BJ (cell line): ENCODE measurements at places on chromosomes 5 and 9. TPM values are rescaled to one million over a fixed set of nuclear protein-coding genes. Genes with fewer than 3 reads are reported as not detected.
A peak's percentile ranks its signal among the peaks of the same experiment; 100 is the strongest.

- DNase-seq = no peak
Measured at GRCh38 chr5:127814588-127814973, 111.4 kb downstream of the CCDC192 start.

- DNase-seq = no peak
Measured at GRCh38 chr9:133334161-133334560, 1.8 kb downstream of the SURF6 start.

DNA sequence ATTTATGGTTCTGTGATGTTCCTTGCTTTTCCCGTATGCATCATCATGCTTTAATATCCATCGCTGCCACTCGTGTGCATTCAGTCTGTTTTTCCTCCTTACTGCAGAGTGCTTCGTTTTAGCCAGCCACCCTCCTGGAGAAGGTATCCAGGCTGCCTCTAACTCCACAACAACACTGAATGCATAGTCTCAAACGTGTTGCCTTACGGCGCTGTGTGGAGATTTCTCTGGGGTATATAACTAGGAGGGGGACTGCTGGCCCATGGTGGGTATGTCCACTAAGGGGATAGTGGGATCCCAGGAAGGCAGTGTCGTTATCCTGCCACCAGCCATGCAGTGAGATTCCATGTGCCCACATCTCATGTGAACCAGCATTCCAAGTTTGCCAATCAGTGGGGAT lies 16.4 kb downstream of the BTNL9 start:
- DNase-seq = no peak

DNA sequence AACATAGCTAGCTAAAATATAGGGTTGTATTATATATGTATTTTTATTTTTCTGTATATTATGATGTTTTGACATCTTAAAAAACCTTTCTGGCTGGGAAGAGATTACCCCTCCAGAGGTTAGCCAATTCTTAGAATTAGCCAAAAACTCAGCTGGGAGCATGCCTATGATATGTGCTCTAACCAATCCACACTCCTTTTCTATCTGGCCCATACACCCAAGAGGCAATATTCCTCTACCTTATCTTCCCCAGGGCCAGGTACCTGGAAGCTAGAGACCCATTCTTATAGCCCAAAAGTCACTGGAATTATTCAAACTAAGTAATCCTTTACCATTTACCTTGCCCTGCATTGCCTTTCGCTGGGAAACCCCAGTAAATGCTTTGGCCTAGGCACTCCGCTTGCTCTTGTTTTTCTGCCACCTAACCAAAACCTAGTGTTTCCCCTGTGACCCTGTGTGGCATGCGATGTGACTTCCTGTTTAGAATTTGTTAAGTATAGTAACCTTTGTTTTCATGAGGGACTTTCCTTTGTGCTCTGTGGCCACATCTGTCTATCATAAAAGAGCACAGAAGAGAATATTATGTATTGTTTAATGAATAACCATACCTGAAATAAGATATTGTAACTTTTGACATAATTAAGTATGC lies 37.4 kb downstream of the CSNK1G3 start:
- DNase-seq = no peak

- DNase-seq = no peak
Measured at GRCh38 chr5:138336952-138337684, 948 bp upstream of the FAM53C start.

- DNase-seq = no peak
Measured at GRCh38 chr9:133117271-133118178, 3.5 kb downstream of the RALGDS start.

GRCh38 chr9:77811832-77812231 lies 163.7 kb upstream of the GNA14 start:
- no peak for DNase-seq

DNA sequence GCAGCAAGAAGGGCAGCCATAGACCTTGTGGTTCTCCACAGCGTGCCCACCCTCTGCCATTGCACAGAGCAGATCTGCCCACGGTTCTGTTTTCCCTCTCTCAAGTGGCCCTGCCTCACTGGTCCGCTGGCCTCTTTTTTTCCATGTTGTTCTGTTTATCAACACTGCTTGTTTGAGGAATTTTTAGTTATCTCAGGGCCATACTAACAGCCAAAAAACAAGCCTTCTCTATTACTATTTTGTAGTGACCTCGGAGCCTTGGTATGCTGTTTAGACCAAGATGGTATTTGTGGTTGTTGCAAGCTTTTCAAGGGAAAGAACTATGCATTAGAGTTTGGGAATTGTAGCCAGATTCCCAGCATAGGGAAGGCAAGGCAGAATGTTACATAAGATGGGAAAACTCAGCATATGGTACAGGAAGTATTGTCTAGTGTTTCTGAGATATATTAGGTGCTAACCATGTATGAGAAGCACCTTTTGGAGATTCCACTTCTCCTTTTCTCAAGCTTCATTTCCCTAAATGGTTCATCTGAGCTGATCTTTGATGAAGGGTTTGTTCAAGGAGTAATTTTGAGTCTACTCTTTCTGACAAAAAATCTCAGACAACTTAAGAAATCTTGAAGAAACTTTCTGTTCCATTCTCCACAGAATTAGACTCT lies 54.3 kb downstream of the NUP214 start:
- peak; percentile 93 for DNase-seq

DNA sequence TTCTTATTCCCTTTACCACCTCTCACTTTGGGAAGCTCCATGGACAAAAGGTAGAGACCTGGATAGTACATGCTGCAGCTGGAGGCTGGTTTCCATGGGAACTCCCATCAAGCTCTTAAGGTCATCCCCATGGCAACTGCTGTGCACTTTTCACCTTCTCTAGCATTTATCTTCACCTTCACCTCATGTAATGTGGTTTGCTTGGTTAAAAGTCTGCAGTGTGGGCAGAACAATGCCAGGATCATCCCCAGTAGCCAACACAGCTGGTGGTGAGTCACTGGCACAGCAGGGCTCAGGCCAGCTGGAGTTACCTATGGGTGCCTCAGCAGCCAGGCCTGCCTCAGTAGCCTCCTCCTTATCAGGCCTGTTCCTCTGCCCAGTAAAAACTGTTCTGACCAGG lies 210.5 kb downstream of the GRIA1 start:
- DNase-seq = no peak

DNA sequence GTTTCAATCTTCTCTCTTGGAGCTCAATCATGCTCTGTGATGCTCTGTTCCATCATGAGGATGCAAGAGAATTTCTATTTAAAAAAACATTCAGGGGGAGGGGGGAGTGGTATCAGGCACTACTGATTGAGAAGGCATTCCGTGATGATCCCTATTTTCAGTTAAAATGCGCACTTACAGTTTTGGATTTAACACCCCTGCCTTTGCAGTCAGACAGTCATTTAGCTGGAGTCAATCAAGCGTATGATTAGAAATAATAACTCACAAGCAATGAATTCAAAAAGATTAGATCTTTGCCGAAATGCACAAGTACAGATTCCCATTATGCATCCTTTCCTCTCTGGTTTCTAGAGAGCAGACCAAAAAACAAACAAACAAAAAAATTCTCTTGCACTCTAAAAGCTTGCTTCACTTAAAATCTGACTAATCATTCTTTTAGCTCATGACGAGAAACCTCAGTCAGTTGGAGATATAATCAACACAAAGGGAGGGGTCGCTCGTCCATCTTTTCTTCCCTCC lies 55.4 kb downstream of the EFNA5 start:
- DNase-seq = no peak

- DNase-seq = no peak
Measured at GRCh38 chr5:141506381-141507155, 17.7 kb downstream of the PCDHGC5 start.

- no peak for DNase-seq
Measured at GRCh38 chr5:147547730-147548129, 37.9 kb upstream of the DPYSL3 start.

Gene RASEF
- polyA plus RNA-seq = not detected in 2 replicates

Gene QRFP
- not detected in 2 replicates for polyA plus RNA-seq

Gene SLCO6A1
- polyA plus RNA-seq = not detected in 2 replicates

Gene BICD2
- 9.5 and 11.6 TPM in 2 replicates for polyA plus RNA-seq

Gene SPACA9
- 3.4 and 5.1 TPM in 2 replicates for polyA plus RNA-seq

Gene SPATA31A3
- not detected in 2 replicates for polyA plus RNA-seq

Gene OR1Q1
- polyA plus RNA-seq = 1.0 and 1.1 TPM in 2 replicates

Gene BAAT
- 0.04 TPM in 1 of 2 replicates, not detected in the other for polyA plus RNA-seq

Gene FAM221B
- not detected in 2 replicates for polyA plus RNA-seq
